T-helper 9 cell (primary cell): ENCODE measurements at places on chromosomes 11 and 22.

- no peak for DNase-seq
Observed at GRCh38 chr22:33163815-33164214, 105.6 kb upstream of the SYN3 start.

GRCh38 chr11:116512841-116513240 lies 259.9 kb downstream of the BUD13 start:
- DNase-seq: no peak

DNA sequence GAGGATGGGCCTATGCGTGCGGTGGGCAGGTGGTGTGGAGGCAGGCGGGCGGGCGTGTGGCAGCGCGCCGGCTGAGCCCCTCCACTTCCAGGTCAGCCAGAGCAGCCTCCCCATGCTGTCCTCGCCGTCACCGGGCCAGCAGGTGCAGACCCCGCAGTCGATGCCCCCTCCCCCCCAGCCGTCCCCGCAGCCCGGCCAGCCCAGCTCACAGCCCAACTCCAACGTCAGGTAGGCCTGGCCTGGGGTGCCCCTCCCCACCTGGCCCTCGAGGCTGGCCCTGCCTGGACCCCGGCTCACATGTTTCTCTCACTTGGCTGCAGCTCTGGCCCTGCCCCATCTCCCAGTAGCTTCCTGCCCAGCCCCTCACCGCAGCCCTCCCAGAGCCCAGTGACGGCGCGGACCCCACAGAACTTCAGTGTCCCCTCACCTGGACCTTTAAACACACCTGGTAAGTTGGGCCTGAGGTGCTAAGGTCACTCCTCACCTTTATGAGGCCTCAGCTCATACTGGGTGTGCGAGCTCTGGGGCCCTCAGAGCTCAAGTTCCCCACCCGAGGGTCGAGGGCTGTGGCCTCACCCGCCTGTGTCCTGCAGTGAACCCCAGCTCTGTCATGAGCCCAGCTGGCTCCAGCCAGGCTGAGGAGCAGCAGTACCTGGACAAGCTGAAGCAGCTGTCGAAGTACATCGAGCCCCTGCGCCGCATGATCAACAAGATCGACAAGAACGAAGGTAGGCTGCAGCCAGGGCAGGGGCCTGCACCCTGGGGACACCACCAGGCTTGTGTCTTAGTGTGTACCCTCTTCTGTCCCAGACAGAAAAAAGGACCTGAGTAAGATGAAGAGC lies 75.3 kb downstream of the MED15 start:
- DNase-seq: no peak

GRCh38 chr11:115169251-115169650 lies 335.0 kb downstream of the CADM1 start:
- DNase-seq: no peak

DNA sequence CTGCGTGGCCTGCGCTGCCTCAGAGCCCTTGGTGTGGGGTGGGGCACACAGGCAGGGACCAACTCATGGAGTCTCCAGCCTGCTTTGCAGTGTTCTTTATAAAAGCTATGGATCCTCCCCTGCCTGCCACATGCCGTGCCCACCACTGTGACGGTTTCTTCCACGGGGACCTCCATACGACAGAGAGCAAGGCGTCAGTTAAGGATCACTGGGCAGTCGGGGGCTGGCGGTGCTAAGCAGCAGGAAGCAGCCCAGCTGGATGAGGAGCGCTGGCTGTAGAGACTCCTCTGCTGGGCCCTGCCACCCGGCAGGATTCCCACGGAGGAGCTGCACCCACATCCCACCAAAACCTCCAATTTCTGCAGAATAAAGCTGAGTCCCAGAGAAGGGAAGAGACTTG lies 23.1 kb upstream of the EFCAB6 start:
- DNase-seq: no peak

GRCh38 chr11:71568704-71569349 lies 3.5 kb downstream of the KRTAP5-10 start:
- DNase-seq: no peak
